ENCODE measurements at places on chromosomes 2 and 18.

DNA sequence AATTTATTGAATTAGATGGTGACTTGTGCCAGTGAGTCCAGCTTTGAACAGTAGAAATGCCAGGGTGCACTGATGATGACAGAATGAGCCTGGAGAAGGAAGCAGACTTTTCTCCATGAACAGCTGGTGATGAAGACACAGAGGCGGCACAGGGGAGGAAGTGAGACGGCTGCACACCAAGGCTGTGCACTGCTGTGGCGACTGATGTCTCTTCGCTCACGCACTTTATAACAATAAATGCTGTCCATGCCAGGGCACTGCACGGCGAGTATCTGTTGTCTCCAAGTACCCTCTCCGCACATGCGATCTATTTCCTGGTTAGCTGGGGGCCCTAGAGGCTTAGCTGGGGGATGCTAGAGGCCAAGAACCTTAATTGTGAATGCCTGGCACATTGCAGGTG lies 175.2 kb downstream of the TMEM200C start:
- DNase-seq: no peak

DNA sequence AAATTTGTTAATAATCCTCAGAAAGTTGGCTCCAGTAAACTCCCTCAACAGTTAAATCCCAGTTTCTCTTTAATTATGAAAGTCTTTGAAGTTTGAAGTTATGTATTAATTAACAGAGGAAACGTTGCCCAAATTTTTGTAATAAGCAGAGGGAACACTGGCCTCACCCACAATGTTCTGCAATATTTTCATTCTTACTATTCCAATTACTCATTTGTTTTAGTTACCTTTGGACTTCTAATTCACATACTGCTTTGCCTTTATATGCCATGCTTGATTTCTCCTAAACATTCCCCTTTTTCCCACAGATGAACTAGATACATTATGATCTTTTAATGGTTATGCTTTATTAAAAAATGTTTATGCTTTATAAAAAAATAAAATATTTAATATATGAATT lies 61.3 kb downstream of the RELCH start:
- DNase-seq: no peak

DNA sequence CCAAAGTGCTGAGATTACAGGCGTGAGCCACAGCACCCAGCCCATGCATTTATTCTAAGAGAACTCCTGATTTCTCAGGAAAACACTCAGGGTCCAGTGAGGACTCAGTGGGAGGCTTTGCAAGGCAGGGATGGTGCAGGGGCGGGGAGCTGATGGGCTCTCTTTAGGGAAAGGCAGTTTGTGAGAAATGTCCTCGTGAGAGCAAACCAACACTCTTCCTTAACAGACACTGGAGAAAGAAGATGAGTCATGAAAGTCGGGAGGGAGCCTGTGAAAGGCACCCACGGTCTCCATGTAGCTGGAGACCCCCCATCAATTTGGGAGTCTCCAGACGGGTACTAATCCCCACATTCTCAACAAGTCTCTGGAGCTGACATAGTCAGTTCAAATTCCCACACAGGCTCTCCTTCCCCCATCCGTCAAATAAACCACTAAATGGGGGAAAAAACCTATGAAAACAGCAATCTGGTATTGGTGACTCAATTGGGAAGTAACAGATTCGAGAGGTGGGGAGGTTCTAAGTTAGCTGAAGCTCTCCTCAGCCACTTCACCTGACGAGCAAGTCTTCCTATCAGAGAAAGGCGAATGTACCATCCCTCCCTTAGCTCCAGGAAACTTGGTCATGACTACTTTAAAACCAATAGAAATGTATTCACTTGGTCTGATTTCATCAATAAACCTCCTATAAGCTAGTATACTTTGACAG lies 11.0 kb upstream of the CREG2 start:
- DNase-seq: no peak

DNA sequence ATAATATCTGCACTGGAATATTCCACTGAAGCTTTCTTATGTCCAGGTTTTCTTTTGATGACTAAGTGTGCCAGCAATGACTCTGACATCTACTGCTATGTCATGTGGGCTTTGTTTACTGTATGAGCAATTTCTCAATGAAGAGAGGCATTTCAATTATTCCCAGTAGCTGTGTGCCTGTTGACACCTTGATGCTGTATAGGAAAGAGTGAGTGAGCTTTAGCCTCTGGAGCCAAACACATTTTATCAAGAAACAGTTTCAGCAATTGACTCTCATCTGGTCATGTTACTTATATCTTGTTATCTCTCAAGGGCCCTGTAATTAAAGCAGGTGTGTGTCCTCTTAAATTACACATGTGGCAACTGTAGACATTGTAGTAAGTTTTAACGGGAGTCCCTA lies 493.2 kb upstream of the FANCL start:
- no peak for DNase-seq

DNA sequence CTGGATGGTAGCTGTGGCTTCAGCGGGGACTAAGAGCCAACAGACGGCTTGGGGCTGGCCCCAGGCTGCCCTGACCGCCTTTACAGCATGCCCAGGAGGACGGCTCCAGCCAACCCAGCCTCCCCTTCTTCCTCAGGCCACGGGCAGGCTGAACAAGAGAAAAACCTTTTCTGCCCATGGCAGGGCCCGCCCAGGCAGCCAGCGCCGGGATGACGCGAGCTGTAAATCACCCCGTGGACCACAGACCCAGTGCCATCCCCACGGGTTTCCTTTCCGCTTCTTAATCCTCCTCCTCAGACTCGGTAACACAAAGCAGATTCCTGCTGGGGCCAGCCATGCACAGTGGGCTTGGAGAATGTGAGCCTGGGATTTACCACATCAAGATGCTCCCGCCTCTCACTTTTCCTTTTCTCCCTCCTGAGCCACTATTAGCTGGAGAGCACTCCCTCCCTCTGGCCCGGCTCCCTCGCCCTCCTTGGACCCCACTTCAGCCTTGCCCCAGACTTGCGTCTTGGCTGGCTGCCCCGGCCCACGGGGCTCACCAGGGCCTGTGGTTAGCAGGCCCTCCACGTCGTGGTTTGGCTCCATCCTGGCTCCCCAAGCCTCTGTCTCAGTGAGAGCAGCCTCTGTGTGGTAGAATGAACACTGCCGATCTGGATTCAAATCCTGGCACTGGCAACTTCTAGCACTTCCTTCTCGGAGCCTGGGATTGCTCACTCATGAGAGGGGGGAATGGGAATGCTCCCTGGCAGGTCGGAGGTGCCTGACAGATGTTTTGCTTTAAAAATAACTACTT lies 31.4 kb downstream of the ATOH8 start:
- DNase-seq: no peak

DNA sequence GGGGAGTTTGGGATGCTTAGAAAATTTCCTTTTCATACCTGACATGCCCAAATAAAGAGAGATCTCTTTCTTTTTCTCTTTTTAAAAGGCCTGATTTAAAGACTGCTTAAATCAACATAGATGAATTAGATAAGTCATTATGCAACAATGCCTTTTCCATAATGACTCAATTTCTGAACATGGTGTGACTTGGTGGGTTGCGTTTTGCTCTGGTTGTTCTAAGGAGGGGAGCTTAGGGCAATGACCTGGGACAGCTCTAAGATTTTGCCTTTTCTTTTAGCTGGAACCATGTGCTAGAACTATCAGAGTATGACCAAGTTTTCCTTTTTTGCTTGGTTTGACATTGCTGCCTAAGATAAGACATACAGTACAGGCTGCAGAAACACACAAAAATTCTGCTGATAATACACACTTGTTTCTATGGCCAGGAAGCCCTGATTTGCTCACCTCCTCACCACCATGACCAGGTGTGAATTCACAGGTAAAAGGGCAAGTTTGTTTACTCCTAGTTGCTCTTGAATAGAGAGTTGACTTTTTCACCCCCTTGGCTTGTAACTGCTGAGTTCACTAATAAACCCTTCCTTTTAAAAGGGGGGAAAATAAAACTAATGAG lies 58.1 kb upstream of the IL1RL1 start:
- DNase-seq: no peak

DNA sequence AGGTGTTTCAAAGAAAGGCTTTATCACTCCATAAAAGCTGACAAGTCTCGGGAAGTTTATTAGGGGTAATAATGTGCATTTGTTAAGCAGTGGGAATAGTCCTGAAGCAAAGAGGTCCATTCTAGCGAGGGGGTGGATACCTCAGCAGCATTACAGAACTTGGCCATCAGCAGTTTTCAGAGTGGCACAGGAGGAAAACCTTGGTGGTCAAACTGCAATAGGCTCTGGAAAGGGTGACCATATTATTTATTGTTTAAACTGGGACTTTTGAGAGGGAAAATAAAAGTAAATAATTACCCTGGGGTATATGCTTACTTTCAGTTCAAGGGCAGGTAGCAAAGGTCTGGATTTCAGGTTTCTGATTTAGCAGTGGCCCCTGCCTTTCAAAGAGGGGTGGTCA lies 115.5 kb upstream of the KLHL14 start:
- no peak for DNase-seq

DNA sequence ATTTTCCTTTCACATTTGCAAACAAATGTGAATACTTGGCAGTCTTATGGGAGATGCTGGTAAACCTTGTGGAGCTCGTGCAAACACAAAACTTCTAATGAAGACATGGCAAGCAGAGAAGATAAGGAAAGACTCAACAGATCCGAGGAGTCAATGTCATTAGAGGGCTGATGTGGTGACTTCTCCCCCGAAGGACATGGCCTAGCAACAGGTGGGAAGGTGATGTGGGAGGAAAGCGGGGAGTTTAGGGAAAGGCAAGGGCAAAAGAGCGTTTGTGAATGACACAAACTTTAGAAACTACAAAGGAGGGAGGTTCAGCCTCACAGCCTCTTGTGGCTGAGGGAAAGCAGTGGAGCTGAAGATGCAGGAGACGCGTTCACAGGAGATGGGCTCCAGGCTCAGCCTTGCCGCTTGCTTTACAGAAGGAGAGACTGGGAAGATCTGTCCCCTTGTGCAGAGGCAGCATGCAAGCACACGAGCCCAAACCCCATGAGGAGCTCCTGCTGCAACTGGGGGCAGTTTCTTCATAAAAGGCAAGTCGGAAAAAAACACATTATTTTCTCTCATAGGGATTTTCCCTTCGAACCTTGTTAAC lies 86.6 kb downstream of the SOWAHC start:
- DNase-seq: no peak

DNA sequence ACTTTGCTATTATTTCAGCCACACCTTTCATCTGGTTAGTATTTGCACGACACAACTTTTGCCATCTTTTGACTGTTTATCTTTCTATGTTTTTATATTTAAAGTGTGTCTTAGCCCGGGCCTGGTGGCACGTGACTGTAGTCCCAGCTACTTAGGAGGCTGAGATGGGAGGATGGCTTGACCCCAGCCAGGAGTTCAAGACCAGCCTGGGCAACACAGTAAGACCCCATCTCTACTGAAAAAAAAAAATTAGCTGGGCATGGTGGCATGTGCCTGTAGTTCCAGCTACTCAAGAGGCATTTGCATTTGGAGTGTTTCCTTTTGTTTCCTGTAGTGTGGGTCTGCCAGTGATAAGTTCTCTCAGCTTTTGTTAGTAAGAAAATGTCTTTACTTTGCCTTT lies 88.7 kb upstream of the GLI2 start:
- no peak for DNase-seq

DNA sequence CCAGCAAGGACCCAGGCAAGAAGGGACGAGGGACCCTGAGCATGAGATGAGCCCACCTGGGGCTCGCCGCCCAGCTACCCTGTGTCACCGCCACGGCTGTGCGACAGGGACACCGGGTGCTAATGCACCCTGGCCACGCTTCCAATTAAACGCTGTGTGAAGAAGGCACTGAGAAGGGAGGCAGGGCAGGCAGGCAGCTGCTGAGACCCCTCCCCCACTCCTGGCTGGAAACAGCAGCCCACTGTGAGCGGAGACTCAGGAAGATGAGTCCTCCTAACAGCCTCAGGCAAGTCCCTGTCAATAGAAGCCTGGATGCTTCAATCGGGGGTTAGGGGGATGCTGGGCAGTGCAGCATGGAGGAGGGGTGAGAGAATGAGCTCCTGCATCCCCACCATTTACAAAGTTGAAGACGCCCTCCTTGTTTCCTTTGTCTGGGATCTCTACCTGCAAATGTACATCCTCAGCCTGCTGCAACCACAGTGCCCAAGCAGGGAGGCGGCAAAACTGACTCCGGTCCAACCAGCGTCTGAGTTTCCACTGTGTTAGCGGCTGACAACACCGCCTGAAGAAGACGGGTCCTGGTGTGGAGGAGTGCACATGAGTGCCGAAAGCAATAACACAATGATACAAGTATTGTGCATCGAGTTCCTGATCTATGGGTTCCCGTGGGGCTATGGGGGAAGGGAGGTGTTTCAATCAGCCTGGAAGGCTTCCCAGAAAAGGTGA lies 12.8 kb downstream of the TMEM163 start:
- no peak for DNase-seq

DNA sequence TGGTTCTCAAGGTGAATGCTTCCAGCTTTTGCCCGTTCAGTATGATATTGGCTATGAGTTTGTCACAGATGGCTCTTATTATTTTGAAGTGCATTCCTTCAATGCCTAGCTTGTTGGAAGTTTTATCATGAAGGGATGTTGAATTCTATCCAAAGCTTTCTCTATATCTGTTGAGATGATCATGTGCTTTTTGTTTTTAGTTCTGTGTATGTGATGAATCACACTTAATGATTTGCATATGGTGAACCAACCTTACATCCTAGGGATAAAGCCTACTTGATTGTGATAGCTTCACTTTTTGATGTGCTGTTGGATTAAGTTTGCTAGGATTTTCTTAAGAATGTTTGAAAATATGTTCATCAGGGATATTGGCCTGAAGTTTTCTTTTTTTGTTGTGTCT lies 112.1 kb downstream of the MBD2 start:
- no peak for DNase-seq

DNA sequence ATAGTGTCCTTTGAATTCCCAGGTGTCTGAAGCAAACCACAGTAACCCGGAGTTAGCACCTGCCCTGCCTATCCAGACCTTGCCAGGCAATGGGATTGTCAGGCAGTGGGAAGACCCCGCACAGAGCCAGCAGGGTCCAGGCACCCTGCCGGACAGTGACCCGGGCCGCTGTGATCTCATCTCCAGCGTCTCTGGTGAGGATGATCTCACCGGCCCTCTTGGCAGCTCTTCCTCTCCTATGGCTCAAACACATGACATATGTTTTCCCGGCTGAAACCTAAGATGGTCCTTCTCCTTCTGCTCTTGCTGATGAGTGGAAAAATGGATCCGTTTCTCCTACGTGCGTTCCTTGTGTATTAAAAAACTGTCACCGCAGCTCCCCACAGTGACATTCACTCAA lies 75.1 kb downstream of the ACOXL start:
- no peak for DNase-seq

DNA sequence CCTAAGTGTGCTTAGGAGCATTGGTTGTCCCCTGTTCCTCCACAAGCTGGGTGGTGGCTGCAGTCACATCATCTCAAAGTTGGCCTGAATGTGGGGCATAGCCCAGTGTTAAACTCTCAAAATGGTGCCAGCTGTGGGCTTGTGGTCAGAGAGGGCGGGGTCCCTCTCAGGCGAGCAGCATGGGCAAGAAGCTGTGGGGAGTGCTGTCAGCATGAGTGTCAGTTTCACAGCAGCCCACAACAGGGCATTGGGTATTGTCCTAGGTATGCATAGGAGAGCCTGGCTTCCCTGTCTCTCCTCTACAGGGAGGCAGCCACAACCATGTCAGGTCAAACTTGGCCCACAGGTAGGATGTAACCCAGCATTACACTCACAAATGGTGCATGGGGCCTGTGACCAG lies 285.6 kb upstream of the THSD7B start:
- no peak for DNase-seq
